Activated CD4-positive, alpha-beta T cell treated with anti-CD3 and anti-CD28 coated beads, Interleukin-2, amount 10 ng/mL, durations not matched to agents 7 days and 5 days (primary cell): ENCODE measurements at places on chromosomes 5 and 9.

- no peak for DNase-seq
These were observed 4.6 kb upstream of the CTNNA1 start for GRCh38 chr5:138748630-138749081.

GRCh38 chr5:58064801-58065200 lies 395.1 kb downstream of the PLK2 start:
- DNase-seq, result no peak

DNA sequence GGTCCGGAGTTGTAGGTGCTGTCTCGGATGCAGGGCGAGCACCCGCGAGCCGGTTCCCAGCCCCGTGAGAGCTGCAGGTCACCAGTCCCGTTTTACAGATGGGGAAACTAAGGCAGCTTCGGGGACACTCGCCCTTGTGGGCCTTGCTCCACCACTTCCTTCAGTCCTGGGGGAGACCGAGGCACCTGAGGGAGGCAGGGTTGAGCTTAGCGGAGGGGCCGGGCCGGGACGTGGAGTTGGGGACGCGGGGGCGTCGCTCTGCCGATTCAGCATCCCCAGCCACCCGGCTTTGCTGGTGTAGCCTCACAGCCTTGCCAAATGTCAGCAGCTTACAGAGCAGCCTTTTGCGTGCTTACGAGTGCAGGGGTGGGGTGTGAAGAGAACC lies 530 bp downstream of the BBLN start:
- peak; percentile 44 for DNase-seq

DNA sequence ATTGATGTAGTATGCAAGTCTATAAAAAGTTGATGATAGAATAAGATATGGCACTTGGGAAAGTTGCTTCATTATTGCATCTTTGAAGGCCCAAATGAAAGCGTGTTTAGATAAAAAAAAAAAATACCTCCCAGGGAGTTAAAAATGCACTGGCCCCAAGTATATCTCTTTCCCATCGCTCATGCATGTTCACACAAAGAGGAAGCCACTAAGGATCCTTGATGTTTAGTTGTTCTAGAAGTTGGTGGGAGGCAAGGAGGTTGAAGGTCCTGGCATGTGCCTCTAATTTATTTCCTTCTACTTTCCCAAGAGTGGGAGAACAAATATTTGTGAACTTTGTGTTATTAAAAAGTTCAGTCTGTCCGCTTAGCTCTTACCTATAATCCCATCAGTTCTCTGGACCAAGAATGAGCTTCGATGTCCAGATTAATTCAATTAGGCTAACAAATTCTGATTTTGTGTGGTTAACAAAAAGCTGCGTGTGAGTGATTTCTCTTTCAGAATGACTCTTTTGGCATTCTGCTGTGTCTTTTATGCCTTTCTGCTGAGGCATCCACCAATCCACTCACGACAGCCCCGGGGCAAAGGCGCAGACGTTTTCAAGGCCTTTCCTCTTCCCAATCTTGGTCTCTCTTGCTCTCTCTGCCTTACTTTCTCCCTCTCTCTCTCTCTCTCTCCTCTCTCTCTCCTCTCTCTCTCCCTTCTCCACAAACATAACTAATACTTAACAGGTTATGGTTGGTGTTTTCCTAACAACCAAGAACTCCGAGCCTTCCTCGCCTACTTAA lies 135.1 kb upstream of the ERCC6L2 start:
- no peak for DNase-seq

GRCh38 chr5:132386644-132387286 lies 17.3 kb downstream of the SLC22A5 start:
- peak; percentile 84 for DNase-seq

- DNase-seq, result peak; percentile 3
These were observed 7.6 kb downstream of the DCANP1 start for GRCh38 chr5:135439231-135440205.

- DNase-seq, result no peak
These were observed 11.1 kb downstream of the FPGS start for GRCh38 chr9:127813686-127814226.

DNA sequence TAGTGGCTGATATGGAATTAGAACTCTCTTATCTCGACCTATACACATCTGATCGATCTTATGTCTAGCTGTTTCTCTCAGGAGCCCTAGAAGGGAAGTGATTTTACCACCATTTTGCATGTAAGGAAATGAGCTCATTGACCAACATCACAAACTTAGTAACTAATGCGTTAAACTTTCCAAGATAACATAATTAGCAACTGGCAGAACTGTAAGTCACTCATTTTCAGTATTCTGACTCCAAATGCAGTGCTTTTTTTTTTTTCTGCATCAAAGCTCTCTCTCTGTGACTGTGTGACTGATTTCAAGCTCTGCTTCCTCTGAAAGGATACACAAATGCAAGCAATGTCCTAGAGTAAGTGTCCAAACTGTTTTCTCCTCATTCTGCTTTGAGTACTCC lies 68.1 kb upstream of the FBXL7 start:
- no peak for DNase-seq

DNA sequence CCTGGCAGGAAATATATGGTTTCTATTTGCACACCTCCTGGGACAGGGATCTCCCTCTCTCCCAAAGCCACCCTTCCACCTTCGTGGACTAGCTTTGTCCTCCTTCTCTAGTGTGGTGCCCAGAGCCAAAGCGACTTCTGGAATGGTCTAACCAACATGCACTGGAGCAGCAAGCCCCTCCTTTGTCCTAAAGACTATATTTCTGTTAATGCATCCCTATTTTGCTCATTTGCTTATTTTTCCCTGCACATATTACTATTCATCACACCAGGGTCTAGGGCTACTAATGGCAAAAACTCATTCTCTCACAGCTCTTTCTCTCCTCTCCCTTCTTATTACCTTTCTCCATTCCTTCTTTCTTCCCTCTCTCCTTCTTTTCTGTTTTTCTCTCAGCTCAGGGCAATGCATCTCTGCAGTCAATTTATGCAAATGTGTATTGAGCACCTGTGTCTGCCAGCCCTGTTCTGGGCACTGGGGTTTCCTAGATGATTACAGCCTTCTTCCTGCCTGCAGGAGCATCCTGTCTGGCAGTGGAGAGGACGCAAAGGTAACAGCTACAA lies 2.8 kb upstream of the NEURL1B start:
- DNase-seq, result no peak

DNA sequence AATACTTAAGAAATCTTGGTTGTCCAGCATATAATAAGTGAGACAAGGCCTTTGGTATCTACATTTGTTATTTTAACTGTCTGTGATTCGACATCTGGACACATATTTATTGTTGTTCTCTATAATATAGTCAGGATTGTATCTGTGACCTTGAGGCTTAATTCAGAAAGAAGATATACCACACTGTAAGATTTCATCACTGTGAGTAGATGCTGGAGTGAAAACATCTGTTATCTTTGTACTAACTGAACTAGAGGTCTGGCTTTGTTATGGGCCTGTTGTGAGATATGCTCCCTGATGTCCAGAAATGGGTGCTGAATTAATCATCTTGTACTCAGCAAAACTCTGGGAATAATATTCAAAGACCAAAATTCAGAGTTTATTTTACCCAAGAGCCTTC lies 148.5 kb downstream of the ISOC1 start:
- no peak for DNase-seq

- no peak for DNase-seq
These were observed 14.6 kb downstream of the SEPTIN8 start for GRCh38 chr5:132762246-132763000.

- no peak for DNase-seq
These were observed 130.3 kb upstream of the TARS1 start for GRCh38 chr5:33310451-33310850.

- no peak for DNase-seq
These were observed 52.3 kb downstream of the ARHGEF28 start for GRCh38 chr5:73678322-73678740.

GRCh38 chr5:17766031-17766430 lies 131.8 kb downstream of the TAF11L14 start:
- no peak for DNase-seq
